SHP77 treated with DMSO at 0.1 percent for 48 hours (cell line): ENCODE measurements at places on chromosomes 16 and 17.

DNA sequence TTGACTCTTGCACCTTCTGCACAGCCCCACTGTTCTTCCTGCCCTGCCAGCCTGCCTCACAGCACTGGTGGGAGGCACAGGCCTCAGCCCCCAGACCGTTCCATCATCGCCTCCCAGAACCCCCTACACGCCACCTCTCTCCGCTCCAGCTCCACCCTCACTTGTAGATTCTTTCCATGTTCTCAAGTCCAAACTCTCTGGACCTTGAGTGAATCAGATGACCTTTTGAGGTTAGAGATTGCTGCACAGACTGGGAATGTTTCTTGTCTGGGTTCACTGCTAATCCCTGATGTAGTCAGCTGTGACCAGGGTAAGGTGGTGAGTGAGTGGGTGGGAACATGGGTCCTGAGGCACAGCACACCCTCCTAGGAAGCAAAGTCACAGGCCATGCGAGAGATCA lies 272.4 kb downstream of the IRF8 start:
- DNase-seq, result no peak

DNA sequence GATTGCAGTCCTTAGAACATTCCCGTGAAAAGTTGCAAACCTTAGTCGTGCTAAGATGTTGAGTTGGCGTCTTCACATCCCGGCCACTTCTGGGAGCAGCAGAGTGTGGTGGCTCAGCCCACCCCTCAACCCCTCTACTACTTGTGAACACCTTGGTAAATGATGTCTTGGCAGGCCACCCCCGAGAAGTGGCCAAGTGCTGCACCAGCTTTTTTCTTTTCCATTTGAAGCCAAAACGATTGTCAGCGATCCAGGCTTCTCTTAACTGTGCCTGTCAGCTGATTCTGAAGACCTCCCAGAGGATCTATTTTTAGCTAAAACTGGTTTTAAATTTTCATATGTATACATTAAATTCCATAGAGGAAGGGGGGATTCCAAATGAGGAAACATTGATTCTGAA lies 247.5 kb downstream of the CDH13 start:
- DNase-seq, result no peak

DNA sequence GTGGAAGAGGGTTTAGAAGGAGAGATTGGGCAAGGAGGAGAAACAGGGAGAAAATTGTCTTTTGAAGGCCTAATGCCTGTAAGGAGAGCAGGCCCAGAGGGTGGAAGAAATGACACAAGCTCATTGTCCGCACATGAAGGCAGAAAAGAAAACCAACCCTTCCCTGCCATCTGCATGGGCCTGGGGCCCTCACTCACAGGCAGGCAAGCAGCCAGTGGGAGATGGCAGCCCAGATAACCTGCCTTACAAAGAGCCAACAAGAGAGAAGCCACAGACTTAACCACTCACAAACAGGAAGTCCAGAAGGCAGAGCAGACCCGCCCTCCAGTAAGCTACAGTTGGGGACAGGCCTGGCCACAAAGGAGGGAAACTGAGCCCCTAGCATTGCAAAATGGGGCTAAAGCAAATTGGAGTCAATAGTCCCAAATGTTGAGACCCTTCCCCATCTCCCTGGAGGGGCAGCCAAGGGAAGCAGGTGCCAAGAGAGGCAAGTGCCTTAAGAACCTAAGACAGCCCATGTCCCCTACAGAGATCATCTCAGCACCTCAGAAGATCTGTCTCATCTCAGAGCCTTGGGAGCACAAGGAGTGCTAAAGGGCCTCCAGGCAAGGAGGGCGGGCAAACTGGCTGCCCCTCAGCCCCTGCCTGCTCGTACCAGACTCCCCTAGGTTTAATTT lies 7.3 kb upstream of the TSPOAP1 start:
- DNase-seq, result no peak

- DNase-seq, result no peak
Measured at GRCh38 chr17:28827672-28828071, 14.9 kb downstream of the FAM222B start.

GRCh38 chr16:85465328-85466303 lies 147.5 kb upstream of the GSE1 start:
- peak; percentile 61 for DNase-seq

GRCh38 chr16:84782846-84783245 lies 36.9 kb upstream of the CRISPLD2 start:
- no peak for DNase-seq

- no peak for DNase-seq
Measured at GRCh38 chr17:66331038-66331816, 28.8 kb downstream of the PRKCA start.

- DNase-seq, result no peak
Measured at GRCh38 chr16:79061181-79061580, 539.4 kb downstream of the MAF start.

GRCh38 chr16:27972500-27972899 lies 91.0 kb downstream of the GSG1L start:
- DNase-seq, result peak; percentile 18

DNA sequence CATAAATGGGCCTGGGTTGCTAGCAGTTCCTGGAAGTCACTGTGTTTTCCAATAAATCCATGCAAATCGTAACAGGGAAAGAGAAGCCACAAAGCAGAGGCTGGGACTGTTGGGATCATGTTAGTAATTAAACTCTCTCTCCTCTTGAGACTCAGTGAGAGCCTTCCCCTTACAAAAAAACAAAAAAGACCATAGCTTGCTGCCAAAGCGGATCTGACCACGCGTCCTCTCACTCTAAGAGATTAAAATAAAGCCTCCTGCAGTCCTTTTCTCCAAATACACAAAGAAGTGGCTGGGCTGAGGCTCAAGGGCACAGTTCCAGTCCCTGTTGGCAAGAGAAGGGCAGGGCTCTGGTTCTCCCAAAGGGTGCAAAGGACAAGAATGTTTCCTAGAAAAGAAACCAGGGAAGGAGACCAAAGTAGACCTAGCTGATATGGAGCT lies 38.5 kb downstream of the PIGL start:
- no peak for DNase-seq

DNA sequence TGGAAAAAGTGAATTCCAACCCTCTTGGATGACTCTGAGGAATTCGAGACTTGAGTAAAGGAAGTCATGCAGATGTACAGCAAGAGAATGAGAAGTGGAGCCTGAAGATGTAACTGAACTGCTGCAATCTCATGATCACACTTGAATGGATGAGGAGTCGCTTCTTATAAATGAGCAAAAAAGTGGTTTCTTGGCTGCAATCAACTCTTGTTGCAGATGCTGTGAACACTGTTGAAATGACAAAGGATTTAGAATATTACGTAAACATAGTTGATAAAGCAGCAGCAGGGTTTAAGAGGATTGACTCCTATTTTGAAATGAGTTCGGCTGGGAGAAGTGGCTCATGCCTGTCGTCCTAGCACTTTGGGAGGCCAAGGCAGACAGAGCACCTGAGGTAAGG lies 25.5 kb downstream of the ASPA start:
- DNase-seq, result no peak

DNA sequence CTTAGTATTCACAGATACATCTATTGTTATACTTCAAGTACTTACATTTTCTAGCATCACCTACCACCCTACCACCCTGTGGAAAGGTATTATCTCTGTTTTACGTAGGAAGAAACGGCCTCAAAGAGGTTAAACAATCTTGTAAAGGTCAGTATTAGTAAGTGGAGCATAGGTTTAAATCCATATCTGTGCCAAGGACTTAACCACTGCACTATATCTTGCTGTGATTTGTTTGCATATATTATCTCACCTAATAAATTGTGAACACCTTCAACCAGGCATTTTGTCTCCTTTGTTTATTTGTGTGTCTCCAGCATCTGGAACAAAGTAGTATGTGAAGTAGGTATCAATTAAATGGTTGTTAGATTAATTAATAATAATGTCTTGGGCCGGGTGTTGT lies 27.3 kb downstream of the IGF2BP1 start:
- DNase-seq, result no peak

GRCh38 chr17:82600731-82601446 lies 47.4 kb downstream of the WDR45B start:
- DNase-seq, result no peak

DNA sequence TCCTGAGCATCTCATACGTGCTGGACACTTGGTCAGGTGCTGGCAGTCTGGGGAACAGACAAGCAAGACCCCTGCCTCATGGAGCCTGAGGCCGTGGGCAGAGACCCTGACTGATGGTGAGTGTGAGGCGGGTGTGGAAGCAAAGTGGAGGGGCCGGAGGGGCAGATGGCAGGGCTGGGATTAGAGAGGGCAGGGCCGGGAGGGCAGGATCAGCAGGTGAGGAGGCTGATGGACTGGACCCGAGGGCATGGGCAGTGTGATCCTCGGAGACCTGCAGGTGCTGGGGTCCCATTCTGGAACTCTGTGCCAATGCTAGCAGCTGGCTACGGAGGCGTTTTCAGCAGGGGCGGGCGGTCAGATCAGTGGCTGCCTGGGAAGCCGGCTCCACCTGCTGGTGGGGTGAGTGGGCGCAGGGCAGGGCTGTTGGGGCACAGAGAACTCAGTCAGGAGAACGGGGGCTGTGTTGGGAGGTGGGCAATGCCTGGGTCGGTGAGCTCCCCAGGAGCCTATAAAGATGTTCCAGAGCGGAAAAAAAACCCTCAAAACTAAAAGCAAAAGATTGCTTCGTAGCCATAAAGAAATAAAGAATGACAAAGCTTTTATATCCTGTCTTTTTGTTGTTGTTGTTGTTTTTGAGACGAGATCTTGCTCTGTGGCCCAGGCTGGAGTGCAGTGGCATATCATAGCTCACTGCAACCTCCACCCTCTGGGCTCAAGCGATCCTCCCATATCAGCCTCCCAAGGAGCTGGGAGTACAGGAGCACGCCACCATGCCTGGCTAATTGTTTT lies 8.9 kb upstream of the C16orf74 start:
- no peak for DNase-seq

DNA sequence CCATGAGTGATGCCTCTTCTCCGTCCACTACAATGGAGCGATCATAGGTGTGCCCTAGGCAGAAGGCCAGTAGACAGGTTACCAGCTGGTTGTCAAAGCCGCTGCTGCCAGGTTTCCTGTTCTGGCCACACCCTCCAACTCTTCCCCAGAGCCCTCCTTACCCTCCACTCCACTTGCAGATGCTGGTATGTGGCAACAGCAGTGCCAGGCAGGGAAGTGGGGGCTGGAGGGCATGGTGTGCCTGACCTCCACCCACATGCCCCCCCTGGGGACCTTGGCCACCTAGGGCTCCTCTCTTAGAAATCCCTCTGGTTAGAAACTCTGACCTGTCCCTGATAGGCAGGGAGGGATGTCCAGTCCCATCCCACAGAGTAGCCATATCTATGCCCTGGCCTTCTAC lies 1.5 kb downstream of the RRAD start:
- DNase-seq, result no peak

- peak; percentile 47 for DNase-seq
Measured at GRCh38 chr17:41678411-41678906, 10.2 kb upstream of the EIF1 start.

- no peak for DNase-seq
Measured at GRCh38 chr16:15676506-15676905, 26.5 kb downstream of the NDE1 start.

GRCh38 chr16:11072420-11073153 lies 128.2 kb downstream of the CLEC16A start:
- no peak for DNase-seq

DNA sequence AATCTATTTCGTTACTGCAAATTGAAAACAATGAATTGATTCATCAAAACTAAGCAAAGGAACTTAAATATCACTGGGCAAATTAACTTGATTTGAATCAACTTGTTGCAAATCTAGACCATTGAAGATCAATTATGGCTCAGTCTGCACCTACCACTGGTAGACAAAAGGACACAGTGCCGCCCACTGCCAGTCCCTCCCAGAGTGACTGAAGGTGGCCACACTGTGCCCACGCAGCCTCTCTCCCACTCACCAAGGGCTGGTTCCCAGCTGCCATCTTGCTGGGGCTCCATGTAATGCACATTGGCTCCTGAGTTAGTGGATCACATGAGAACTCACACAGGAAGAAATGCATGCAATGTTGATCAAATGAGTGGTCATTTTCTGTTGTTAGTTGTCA lies 78.1 kb downstream of the PLXDC1 start:
- no peak for DNase-seq

DNA sequence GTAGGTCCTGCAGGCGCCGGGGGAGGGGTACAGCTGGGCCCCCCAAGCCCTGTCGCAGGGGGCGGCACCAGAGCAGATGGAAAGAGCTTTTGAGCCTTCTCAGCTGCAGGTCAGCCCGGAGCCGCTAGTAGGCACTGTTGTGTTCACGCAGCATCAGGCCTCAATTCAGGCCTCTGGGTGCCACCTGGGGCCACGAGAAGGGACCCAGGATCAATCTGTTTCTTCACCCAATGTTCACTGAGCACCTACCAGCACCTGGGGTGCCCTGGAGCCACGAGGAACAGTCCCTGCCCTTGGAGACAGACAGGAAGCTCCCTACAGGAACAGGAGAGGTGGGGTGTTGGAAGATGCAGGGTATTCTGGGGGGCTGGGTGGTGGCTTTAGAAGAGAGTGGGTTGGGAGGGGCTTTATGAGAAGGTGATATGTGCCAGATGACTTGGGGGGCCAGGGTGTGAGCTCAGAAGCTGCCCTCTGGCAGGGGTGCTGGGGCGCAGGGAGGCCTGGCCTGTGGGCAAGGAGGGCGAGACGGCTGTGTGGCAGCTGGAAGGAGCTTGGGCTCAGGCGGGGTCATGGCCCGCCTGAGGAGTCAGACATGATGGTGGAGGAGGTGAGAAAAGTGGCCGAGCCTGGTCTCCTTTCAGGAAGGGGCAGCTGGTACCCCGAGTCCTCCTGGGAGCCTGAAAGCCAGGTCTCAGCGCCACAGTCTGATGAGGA lies 121.9 kb upstream of the GSE1 start:
- no peak for DNase-seq

DNA sequence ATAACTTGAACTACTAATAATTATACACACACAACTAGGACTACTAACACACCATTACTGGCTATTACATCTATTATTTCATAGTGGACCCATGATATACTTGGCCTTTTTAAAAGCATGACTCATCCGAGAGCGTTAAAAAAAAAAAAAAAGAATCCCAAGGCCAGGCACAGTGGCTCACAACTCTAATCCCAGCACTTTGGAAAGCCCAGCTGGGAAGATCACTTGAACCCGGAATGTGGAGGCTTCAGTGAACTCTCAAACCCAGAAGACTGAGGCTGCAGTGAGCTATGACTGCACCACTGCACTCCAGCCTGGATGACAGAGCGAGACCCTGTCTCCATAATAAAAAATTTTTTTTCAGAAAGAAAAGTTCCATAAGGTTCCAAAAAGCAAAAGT lies 3.1 kb downstream of the GLG1 start:
- no peak for DNase-seq

- DNase-seq, result no peak
Measured at GRCh38 chr16:23896832-23897821, 61.3 kb downstream of the PRKCB start.

DNA sequence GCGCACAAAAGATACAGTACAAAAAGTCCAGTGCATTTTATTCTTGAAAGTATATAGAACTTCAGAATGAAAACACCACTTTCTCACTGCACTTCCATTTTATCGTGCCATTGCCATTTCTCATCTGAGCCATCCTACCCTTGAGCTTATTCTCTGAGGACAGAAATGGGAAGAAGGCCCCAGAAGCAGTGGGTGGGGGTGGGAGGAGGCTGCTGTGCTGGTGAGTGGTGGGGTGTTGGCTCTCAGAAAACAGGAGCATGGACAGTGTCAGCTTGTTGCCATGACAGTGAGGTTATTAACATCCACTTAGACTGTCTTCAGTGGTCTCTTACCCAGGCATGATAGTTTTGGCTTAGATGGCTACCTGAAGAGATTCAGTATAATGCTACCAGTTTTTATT lies 4.5 kb downstream of the ATMIN start:
- no peak for DNase-seq

GRCh38 chr17:81261582-81262336 lies 22.6 kb downstream of the NDUFAF8 start:
- DNase-seq, result no peak
